ENCODE measurements at places on chromosomes 2 and 18.

DNA sequence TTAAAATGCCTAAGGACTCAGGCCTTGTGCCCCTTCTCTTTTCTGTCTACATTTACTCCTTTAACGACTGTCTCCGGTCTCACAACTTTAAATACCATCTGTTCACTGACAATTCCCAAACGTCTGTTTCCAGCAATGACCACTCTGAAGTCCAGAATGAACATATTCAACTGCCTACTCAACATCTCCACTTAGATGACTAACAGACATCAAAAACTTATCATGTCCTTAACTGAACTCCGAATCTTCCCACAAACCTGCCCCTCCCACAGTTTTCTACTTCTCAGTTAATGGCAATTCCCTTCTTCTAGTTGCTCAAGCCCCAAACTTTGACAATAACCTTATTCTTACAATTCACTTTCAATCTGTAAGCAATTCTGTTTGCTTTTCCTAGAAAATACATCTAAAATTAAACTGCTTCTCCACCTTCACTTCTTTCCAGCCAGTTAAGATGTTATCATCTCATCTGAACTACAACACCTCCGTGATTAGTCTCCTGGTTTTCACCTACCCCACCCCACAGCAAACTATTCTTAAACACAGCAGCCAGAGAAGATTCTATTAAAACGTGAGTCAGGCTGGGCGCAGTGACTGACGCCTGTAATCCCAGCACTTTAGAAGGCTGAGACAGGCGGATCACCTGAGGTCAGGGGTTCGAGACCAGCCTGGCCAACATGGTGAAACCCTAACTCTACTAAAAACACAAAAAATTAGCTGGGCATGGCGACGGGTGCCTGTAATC, 2.8 kb downstream of the C1D start:
- DNase-seq: no peak

DNA sequence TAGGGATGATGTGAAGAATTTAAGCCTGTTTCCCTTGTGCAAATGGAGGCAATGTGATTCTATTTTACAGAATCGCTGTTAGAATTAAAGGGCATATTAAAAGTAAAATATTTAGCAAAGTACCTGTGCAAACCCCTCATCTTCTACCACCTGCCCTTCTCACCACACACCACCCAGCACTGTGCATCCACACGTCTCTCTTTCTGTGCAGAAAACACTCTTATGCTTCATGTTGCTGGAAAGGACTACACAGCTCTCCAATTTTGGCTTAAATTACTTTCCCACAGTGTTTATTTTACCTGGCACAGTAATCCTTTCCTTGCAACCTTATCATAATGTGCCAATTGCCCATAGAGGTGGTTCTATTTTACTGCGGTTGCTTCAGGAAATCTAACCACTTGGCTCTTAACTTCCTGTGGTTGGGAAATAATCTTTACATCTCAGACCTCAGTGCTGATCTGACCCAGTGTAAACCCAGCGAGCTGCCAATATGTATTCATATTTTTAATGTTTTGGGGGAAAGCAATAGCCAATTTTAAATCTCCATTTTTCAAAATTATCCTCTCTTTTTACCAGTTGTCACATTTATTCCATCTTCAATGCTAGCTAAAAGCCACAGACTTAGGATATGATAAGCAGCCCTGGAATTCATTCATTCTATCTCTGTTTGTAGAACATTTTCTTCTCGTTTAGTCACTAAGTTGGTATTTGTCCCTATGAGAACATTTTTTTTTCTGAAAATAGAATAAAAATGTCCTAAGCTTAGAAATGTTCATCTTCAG, 250.9 kb downstream of the DSEL start:
- DNase-seq: no peak

DNA sequence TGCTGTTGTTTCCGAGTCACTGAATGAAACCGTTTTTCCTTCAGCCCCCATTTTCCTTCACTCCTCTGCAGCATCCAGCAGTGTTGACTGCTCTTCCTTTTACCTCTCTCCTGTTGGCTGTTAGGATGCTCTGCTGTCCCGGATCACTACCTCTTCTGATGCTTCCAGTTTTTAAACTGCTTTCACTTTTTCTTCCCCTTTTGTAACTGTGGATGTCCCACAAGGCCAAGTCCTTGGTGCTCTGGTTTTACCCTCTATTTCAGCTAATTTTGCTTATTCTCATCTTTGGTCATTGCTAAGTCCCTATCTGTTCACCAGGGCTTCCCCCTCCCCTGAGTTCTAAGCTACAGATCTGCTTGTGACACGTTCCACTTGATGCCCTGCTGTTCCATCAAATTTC, 39.4 kb upstream of the MAP4K3 start:
- no peak for DNase-seq

DNA sequence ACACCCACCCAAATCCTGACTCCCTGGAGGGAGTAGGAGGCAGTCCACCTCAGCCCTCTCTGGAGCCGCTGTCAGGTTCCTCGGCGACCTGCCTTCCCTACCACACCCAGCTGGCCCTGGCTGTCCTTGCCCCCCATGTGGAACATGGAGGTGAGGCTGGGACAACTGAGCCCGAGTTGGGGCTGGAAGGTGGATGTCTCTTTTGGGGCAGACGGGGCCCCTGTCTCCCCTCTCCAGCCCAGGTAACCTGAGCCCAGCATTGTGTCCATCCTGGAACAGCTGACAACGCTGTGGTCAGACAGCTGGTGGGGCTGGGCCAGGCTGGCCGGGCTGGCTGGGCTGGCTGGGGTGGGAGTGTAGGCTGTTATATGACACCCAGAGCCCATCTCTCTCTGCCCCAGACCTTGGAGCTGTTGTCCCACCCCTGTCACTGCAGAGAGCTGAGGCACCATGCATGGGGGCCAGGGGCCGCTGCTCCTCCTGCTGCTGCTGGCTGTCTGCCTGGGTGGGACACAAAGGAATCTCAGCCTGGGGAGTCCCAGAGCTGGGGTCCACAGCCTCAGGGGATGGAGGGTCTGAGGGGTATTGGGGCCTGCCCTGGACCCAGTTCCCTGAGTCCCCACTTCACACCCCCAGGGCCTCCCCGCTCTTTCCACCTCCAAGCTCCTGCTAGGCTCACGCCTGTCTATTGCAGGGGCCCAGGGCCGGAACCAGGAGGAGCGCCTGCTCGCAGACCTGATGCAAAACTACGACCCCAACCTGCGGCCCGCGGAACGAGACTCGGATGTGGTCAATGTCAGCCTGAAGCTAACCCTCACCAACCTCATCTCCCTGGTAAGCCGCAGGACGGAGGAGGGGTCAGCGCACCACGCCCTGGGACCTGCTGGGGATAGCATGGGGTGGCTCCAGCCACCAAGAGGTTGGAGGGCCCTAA, at the start of gene CHRNG:
Gene CHRNG, plus strand, starts transcription at position 395 of the 934 bp plus-strand sequence. Its CDS starts 56 bp downstream, at position 451.
- DNase-seq: peak; percentile 64

DNA sequence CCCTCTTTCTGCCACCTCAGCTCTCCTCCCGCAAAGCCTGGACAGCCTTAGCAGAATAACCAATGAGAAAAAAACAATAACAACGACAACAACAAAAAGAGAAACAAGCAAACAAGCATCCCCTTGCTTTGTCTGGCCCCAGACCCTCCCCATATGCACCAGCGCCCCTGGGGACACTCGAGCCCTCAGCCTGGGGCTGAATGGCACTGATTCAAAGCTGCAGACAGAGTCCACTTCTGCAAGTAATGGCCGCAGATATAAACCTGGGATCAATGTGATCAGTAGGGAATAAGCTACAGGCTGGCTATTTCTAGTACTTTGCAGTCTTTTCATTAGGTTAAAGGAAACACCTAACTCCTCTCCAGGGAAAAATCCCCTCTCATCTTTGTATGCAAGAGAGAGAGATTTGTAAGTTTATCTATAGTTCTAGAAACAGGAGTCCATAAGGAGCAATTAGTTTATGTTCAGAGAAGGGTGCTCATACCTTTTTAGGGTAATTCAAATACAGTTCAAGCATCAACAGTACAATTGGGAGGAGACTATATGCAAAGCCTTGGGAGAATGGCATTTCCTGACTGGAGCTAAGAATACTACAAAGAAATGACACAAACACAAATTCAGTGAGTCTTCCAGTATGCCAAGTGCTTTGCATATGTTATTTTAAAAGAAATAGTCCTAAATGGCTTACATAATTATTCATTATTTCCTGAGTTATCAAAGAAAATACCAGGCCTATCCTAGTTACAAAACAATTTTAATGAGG, 122.3 kb upstream of the DDX18 start:
- no peak for DNase-seq
